ENCODE measurements at places on chromosomes 4 and X.

DNA sequence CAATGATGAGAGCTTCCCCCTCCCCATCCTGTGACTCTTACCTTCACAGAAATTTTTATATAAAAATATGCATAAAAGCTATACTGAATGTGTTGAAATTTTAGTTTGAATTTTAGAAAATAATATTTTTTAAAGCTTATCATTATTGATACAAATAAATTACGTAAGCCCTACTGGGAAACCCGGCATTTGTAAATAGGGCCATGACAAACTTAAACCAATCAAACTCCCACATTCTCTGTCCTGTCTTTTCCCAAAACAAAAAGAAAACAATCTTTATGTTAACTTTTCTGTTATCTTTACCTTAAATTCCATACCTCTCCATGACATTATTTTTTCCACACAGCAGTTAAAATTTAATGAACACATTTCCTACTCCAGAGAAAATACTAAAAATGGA is 2.6 kb downstream of the CNOT6L start:
- H3K36me3 ChIP-seq = peaks cover 17% of the 10 kb centered on the region
- H3K4me1 ChIP-seq = peaks cover 67% of the 10 kb centered on the region
- H3K27ac ChIP-seq = peak overlapping the region; percentile 63
- peaks cover 2% of the 10 kb centered on the region for H3K27me3 ChIP-seq

DNA sequence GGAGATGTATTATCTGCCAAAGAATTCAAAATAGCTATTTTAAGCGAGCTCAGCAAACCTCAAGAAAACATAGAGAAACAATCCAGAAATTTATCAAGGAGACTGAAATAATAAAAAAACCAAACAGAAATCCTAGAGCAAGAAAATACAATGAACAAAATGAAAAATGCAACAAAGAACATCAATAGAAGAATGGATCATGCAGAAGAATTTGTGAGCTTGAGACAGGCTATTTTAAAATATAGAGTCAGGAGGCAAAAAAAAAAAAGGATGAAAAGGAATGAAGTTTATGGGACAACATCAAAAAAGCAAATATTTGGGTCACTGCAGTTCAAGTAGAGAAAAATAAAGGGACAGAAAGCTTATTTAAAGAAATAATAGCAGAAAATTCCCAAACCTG is 29.1 kb downstream of the CENPE start:
- H3K4me3 ChIP-seq = no peak overlapping the region
- no peak for DNase-seq
- H3K27me3 ChIP-seq = no peaks in the 10 kb centered on the region
- H3K36me3 ChIP-seq = peaks cover 49% of the 10 kb centered on the region

DNA sequence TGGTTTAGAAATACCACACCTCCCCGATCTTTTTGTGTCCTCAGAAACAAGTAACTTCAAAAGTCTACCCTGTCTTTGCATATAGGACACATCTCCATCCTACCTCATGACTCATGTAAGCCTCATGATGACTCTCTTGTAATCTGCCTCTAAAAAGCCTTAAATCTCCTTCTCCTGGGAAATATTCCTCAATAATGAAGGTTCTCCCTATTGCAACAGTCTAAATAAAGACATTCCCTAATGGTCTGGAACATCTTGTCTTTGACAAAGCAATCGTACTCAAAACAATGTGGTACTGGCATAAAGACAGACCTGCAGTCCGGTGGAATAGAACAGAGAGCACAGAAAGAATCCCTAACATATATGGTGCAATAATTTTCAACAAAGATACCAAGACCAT is 257.7 kb downstream of the OPHN1 start:
- H3K4me1 ChIP-seq = no peaks in the 10 kb centered on the region
- H3K27me3 ChIP-seq = no peaks in the 10 kb centered on the region
- no peaks in the 10 kb centered on the region for H3K36me3 ChIP-seq
- H3K4me3 ChIP-seq = no peak overlapping the region
- no peak for DNase-seq

- DNase-seq = no peak
- no peak overlapping the region for H3K4me3 ChIP-seq
- H3K27me3 ChIP-seq = no peaks in the 10 kb centered on the region
- peak overlapping the region; percentile 72 for H3K27ac ChIP-seq
- peaks cover 5% of the 10 kb centered on the region for H3K36me3 ChIP-seq
Observed at GRCh38 chrX:46712764-46713163, 46.2 kb downstream of the SLC9A7 start.

- H3K4me1 ChIP-seq = no peaks in the 10 kb centered on the region
- DNase-seq = no peak
- peaks cover 6% of the 10 kb centered on the region for H3K36me3 ChIP-seq
- no peak overlapping the region for H3K4me3 ChIP-seq
- H3K27ac ChIP-seq = no peak overlapping the region
Observed at GRCh38 chr4:52945326-52945898, 83.3 kb downstream of the RASL11B start.

GRCh38 chr4:110004556-110004955 is 91.9 kb downstream of the EGF start:
- peaks cover 3% of the 10 kb centered on the region for H3K4me1 ChIP-seq
- H3K4me3 ChIP-seq = no peak overlapping the region
- H3K27me3 ChIP-seq = peaks cover 4% of the 10 kb centered on the region
- no peak for DNase-seq

GRCh38 chrX:39605183-39605582 is 492.6 kb downstream of the BCOR start:
- no peak overlapping the region for H3K27ac ChIP-seq
- no peak overlapping the region for H3K4me3 ChIP-seq
- no peaks in the 10 kb centered on the region for H3K27me3 ChIP-seq
- peaks cover 5% of the 10 kb centered on the region for H3K4me1 ChIP-seq
- DNase-seq = no peak

GRCh38 chrX:54415534-54416350 is 24.5 kb upstream of the TSR2 start:
- DNase-seq = no peak
- no peaks in the 10 kb centered on the region for H3K36me3 ChIP-seq
- no peak overlapping the region for H3K4me3 ChIP-seq
- no peak overlapping the region for H3K27ac ChIP-seq
- H3K27me3 ChIP-seq = peaks cover 26% of the 10 kb centered on the region

GRCh38 chr4:10115271-10115796 is 1.3 kb downstream of the WDR1 start:
- peak overlapping the region; percentile 88 for H3K27ac ChIP-seq
- H3K36me3 ChIP-seq = peaks cover 51% of the 10 kb centered on the region
- H3K4me3 ChIP-seq = peak overlapping the region; percentile 95
- DNase-seq = no peak
- H3K27me3 ChIP-seq = no peaks in the 10 kb centered on the region

GRCh38 chr4:28211676-28212470 is 1351.2 kb downstream of the STIM2 start:
- DNase-seq = no peak
- no peak overlapping the region for H3K4me3 ChIP-seq
- H3K27me3 ChIP-seq = no peaks in the 10 kb centered on the region
- no peak overlapping the region for H3K27ac ChIP-seq
- no peaks in the 10 kb centered on the region for H3K4me1 ChIP-seq

GRCh38 chr4:185512516-185512915 is 22.8 kb downstream of the PDLIM3 start:
- H3K4me1 ChIP-seq = peaks cover 14% of the 10 kb centered on the region
- peaks cover 42% of the 10 kb centered on the region for H3K27me3 ChIP-seq
- no peaks in the 10 kb centered on the region for H3K36me3 ChIP-seq
- no peak for DNase-seq

- no peaks in the 10 kb centered on the region for H3K36me3 ChIP-seq
- H3K27me3 ChIP-seq = no peaks in the 10 kb centered on the region
- no peak for DNase-seq
Observed at GRCh38 chr4:30855232-30855631, 135.1 kb downstream of the PCDH7 start.

DNA sequence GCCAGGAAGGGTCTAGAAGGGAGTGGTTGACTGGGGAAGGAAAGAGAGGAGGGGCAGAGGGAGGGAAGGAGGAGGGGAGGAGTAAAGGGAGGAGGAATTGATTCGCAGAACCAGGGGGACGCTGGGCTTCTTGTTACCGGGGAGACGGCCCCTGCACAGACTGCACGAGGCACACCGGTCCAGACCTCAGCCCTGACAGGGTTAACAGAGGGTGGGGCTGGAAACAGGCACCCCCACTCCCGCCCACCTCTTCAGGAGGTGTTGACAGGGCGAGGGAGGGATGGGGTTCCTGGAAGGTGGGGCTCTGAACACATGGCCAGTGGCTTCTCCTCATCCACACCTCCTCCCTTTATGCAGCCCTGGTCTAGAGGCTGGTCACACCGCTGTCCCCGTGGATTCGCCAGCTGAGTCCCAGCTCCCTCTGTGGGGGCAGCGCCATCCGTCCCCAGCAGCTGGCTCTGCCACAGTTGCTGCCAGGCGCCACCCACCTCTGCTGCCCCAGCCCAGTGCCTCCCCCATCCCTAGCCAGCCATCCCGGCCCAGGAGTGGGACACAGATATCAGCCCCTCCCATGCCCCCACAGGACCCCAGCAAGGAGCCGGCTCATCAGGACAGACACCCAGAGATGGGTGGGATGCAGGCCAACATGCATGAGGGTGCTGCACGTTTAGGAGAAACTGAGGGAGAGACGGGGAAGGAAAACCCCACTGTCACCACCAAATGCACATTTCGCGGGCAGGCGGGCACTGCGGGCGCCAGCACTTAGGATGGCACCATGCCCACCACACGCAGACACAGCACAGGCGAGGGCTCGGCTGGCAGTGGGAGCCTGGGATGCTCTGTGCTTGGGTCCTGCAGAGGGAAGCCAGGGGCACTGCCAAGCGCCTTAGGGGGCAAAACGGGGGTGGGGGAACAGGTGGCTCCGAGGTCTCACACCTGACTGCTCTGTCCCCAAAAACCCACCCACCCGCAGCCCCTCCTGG is 87.6 kb downstream of the ABLIM2 start:
- H3K4me1 ChIP-seq = no peaks in the 10 kb centered on the region
- no peak overlapping the region for H3K4me3 ChIP-seq
- DNase-seq = no peak
- no peak overlapping the region for H3K27ac ChIP-seq
- H3K27me3 ChIP-seq = peaks cover 7% of the 10 kb centered on the region

DNA sequence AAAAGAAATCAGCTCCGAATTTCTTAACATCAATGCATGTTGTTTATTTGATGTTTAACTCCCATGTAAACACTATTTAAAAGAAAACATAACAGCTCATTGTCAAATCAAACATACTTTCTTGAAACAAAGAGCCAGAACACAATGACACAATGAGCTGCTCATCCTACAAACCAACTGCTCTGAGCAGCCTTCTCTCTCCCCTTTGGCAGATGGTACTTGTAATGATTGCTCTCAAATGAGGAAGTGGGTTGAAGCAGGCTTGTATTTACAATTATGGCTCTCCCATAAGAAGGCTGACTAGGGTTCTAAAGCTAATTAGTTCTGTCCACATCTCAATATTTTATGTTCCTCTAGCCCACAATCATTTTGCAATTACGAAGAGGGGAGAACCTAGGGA is 637.8 kb upstream of the ADGRL3 start:
- no peak overlapping the region for H3K4me3 ChIP-seq
- H3K36me3 ChIP-seq = no peaks in the 10 kb centered on the region

DNA sequence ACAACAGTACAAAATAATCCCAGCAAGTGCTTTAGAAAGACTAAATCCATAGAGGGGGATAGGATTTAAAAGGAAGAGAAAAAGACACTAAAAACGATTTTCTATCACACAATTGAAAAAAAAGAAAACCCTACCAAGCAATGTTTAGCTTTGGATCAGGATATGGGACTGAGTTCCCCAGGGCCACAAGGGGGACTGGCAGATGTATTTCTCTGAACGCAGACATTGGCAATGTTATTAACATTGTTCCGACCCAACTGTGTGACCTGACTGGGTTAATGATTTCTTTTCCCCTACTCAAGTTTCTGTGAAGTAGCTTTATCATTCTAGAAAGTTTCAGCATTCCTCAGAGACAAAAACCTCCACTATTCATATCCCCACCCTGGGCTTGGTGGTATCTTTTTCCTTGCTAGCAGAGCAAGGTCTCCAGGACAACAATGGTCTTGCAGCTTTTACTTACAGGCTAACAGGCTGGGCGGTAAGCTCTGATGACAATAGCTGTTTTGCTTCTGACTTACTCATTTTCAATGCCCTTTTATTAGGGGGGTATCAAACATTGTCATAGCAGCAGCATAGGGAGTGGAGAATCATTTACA is 25.8 kb downstream of the SLC7A11 start:
- no peaks in the 10 kb centered on the region for H3K4me1 ChIP-seq
- no peak for DNase-seq
- no peaks in the 10 kb centered on the region for H3K27me3 ChIP-seq
- H3K4me3 ChIP-seq = no peak overlapping the region

GRCh38 chr4:8010618-8011017 is 71.0 kb upstream of the AFAP1 start:
- DNase-seq = no peak
- H3K27ac ChIP-seq = no peak overlapping the region
- H3K27me3 ChIP-seq = no peaks in the 10 kb centered on the region
- no peaks in the 10 kb centered on the region for H3K36me3 ChIP-seq
- no peak overlapping the region for H3K4me3 ChIP-seq
- no peaks in the 10 kb centered on the region for H3K4me1 ChIP-seq

GRCh38 chr4:86497980-86498862 is 95.9 kb upstream of the PTPN13 start:
- H3K4me1 ChIP-seq = no peaks in the 10 kb centered on the region
- peaks cover 2% of the 10 kb centered on the region for H3K27me3 ChIP-seq
- no peak for DNase-seq
- no peak overlapping the region for H3K4me3 ChIP-seq

DNA sequence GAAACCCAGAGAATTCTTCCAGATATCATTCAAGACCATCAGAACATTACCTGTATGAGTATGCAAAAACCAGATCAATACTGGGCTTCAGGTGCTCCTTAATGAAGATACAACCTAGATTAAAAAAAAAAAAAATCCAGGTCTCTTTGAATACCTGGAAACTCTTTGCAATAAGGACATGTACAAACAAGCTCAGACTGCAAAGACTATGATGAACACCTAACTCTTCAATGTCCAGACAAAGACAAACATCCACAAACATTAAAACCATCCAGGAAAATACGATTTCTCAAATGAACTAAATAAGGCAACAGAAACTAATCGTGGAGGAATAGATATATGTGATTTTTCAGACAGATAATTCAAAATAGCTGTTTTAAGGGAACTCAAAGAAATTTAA is 38.7 kb downstream of the NLRP2B start:
- no peak for DNase-seq
- H3K27ac ChIP-seq = no peak overlapping the region
- H3K36me3 ChIP-seq = peaks cover 2% of the 10 kb centered on the region
- no peaks in the 10 kb centered on the region for H3K4me1 ChIP-seq
- H3K27me3 ChIP-seq = no peaks in the 10 kb centered on the region

All from activated naive CD8-positive, alpha-beta T cell treated with anti-CD3 and anti-CD28 coated beads, Interleukin-2, amount 50 U/mL, for 24 hours (primary cell).